ENCODE measurements at places on chromosomes 13 and 19. TPM values are rescaled to one million over a fixed set of nuclear protein-coding genes. Genes with fewer than 3 reads are reported as not detected.

DNA sequence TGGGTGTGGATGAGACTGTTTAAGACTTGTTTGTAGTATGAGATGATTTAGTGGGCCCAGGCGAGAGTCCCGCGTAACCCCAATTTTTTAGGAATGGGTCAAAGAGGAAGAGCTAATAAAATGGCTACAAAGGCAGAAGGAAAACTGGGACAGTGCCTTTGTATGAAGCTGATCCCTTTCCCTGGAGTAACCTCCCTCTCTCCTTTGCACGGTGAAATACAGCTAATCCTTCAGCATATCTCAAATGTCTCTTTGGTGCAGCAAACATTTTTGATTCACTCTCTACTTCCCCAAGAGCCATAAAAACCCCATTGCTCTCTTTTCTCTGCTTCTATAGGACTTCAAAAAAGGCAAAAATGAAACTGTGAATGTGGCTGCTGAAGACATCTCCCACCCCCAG lies 473.8 kb downstream of the KLF5 start:
- no peak for DNase-seq

- DNase-seq, result no peak
These were observed 89.1 kb upstream of the VSTM2B start for GRCh38 chr19:29436591-29437103.

GRCh38 chr13:20993661-20994440 lies 67.5 kb downstream of the LATS2 start:
- peak; percentile 87 for DNase-seq

- no peak for DNase-seq
These were observed 261.7 kb downstream of the FGF9 start for GRCh38 chr13:21932578-21932977.

DNA sequence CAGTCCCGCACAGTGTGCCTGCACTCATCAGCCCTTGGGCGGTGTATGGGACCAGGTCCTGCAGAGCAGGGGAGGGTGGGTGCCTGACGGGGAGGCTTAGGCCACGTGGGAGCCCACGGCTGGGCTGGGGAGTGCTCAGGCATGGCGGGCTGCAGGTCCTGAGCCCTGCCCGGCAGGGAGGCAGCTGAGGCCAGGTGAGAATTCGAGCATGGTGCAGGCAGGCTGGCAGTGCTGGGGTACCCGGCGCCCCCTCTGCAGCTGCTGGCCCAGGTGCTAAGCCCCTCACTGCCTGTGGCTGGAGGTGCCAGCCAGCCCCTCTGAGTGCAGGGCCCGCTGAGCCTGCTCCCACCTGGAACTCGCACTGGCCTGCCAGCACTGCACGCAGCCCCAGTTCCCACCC lies 630.9 kb upstream of the PCDH20 start:
- DNase-seq, result no peak

- DNase-seq, result no peak
These were observed 312.5 kb downstream of the TEX29 start for GRCh38 chr13:111632906-111633305.

KLK7 gene
- total RNA-seq, result not detected

MCF2L gene
- total RNA-seq, result 12.4 TPM

DKKL1 gene
- total RNA-seq, result 0.21 TPM
